PC-9 (cell line): ENCODE measurements at places on chromosomes 2 and 18.

GRCh38 chr2:32824070-32824809 is 122.5 kb upstream of the LTBP1 start:
- no peaks in the 10 kb centered on the region for H3K27me3 ChIP-seq
- H3K4me3 ChIP-seq = no peak overlapping the region
- H3K4me1 ChIP-seq = no peaks in the 10 kb centered on the region
- H3K36me3 ChIP-seq = no peaks in the 10 kb centered on the region

DNA sequence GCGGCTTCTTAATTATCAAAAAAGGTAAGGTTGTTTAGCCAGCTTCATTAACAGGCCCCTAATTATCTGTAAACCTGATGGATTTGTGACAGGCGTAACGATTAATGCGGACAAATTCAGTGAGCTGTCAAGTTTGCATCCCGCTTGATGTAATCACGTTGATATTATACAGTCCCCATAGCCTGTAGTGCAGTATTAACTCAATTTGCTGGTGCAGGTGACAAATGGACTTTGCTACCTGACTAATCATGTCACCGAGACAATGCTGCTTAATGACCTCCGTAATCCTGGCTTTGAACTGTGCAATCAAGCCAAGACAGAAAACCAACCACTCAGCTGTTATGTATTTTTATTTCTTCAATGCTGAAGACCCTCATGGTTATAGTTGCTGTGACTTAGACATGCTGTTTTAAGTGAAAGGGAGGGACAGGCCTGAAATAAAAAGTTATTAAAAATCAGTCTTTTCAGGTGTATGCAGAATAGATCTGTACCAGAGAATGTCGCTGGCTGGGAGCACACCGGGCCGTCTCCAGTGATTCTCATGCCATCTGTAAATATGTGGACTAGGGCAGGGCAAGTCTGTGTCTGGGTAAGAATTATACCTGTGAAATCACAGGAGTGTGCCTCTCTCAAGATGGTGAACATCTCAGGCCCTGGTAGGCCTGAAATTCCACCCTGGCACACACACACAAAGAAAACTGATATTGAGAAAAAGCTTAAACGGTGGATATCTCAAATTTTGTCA is 4.3 kb downstream of the TSHZ1 start:
- no peak for DNase-seq
- H3K4me1 ChIP-seq = peaks cover 25% of the 10 kb centered on the region
- H3K27ac ChIP-seq = no peak overlapping the region
- no peaks in the 10 kb centered on the region for H3K36me3 ChIP-seq
- H3K4me3 ChIP-seq = no peak overlapping the region

GRCh38 chr2:134778372-134778771 is 59.6 kb upstream of the TMEM163 start:
- H3K36me3 ChIP-seq = no peaks in the 10 kb centered on the region
- no peak overlapping the region for H3K4me3 ChIP-seq
- DNase-seq = no peak
- no peaks in the 10 kb centered on the region for H3K27me3 ChIP-seq

DNA sequence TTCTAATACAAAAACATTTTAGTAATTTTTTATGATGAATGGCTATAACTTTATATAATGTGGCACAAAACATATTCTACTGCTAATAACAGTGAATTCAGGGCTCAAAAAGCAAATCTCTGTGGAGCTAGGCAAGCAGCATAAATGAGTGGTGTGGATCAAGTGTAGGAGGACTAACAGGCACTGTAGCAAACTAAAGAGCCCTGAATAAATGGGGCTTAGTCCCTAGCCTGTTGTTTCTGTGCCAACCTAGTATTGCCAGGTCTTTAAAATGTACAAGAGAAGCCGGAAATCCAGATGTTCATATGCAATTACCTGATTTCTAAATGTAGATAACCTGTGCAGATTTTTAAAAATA is 18.5 kb downstream of the REL start:
- 0 out of 2 replicates have a peak, but pooled peaks cover 11% of the 10 kb centered on the region for H3K36me3 ChIP-seq
- H3K27ac ChIP-seq = no peak overlapping the region
- DNase-seq = no peak
- H3K4me3 ChIP-seq = no peak overlapping the region
